ENCODE measurements at places on chromosomes 5 and 9.

GRCh38 chr9:33162721-33163311 is 4.3 kb downstream of the B4GALT1 start:
- DNase-seq: peak; percentile 90

DNA sequence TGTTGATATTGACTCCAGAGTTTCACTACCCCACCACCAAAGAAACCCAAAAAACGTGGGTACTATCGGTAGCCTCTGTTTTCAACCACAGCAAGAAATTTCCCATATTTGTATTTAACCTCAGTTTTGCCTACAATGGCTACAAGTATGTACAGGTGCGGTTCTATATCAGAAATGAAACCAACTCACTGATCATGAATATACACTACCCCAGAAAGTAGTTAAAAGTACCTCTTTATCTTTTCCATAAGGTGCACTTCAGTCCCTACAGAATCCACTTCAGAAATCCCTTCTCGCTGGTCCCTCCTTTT is 140.6 kb upstream of the SLC12A2 start:
- no peak for DNase-seq

- no peak for DNase-seq
These were observed 4.8 kb upstream of the RFESD start for GRCh38 chr5:95641741-95642220.

DNA sequence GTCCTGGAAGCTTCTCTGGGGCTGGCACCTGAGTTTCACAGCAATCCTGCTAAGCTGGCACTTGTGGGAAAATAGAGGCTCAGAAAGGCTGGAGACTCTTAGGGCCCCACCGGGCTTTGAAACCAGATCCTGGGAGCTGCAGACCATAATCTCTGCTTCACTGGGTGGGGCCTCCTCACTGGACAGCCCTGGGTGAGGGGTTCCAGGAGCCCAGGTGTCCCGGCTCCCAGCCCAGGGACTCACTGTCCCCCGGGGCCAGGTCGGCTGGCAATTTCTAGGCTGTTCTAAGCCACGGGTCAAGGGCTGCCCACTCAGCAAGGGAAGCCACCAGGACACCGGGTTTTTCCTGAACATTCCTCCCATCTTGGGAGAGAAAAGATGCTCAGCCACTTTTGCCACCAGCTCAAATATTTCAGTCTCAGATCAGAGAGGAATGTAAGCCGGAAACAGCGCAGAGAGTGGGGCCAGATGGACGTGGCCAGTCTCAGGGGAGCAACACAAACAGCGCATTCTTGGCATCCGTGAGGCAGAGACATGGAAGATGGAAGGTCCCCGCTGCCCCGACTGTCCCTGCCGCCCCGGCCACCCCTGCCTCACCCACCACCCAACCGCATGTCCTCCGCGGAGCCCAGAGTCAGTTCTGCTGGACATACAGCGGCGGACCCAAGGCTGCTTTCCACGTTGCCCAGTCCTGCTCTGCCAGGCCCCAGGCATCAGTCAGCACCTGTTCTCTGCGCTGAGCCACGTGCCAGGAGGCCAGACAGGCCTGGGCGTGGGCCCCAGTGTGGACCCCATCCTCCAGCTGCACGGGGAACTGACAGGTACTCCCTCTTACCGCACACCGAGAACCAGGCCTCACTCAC is 72.6 kb downstream of the VAV2 start:
- DNase-seq: no peak

GRCh38 chr5:148559461-148559860 is 94.9 kb downstream of the HTR4 start:
- no peak for DNase-seq

Measured in sigmoid colon (tissue), 7 donors.